NCI-H1105 treated with DMSO at 0.1 percent for 48 hours (cell line): ENCODE measurements at places on chromosomes 1 and 21.

DNA sequence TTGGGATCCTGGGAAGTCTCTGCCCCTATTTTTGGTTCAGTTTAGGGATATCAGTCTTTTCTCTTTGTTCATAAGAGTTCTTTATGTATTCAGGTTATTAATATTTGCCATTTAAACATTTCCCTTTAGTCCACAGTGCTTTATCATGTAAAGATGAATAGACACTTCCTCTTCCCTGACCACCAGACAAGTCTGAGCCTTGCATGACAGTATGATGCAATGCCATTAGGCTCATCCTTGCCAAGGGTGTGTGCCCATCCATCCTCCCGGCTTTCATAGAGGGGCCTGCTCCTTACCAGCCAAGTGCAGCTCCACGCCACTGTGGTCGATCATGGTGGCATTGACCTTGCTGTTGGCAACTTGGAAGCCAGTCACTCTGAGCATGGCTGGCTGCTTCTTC, 52.1 kb downstream of the ZSCAN20 start:
- DNase-seq: no peak

GRCh38 chr1:87497380-87498203, 168.9 kb downstream of the LMO4 start:
- DNase-seq: no peak

DNA sequence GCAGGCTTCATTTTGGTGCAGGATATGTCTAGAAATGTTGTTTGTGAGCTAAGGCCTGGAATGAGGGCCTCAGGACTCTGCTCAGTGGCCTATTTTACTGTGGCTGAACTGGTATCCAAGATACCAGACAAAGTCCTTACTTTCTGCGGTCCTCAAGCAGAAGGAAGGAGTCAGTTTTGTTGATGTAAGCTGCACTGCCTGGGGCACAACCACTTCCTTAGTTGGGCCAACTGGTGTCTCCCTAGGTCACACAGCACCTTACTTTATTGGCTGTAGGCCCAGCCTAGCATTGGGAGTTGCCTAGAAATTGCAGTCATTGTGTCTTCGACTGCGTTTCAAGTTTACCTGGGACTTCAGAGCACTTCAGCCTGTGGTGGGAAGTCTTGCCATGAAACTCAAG, 1322.7 kb downstream of the AMY1C start:
- DNase-seq: no peak

DNA sequence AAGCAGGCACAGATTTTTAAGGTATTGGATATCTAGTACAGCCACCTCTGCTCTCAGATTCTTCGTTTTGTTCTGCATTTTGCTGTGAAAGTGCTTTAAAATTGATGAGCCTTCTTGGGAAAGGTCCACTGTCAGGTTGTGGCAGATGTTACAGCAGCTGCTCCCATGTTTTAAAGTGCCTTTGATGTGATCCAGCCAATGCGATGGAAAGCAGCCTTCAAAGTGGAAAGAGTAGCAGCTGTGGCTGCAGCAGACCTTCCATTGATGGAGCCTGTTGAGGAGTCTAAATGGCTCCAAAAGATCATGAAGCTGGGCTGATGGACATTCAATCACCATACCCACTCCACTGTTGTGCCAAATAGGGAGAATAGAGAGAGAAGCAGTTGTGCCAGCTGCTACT, 816.9 kb downstream of the PLA2G4A start:
- no peak for DNase-seq

DNA sequence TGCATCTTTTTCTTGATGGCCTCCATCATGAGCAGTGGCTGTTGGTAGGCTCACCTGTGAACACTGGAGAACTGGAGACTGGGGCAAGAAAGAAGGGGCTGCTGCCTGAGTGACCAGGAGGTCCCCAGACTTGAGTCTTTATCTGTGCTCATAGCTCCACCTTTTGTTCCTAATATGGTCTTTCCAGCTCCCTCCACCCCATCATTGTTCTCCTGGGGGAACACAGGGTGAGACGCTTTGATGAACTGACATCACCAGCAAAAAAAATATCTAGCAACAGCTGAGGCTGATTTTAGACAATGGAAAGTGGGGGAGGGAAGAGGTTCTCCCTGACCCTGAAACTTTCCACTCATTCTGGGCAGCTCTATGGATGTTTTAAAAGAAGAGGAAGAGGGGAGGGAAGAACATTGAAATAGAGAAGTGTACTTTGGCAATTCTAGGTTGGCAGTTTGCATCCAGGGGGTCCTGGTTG, at the start of gene TPM3:
Gene TPM3 (minus strand): TSS at position 111 of the 472 bp plus-strand sequence. CDS start 82 bp downstream, at position 29.
- no peak for DNase-seq
